SHP77 treated with DMSO at 0.1 percent for 48 hours (cell line): ENCODE measurements at places on chromosomes 16 and 17.

- no peak for DNase-seq
These were observed 54.7 kb downstream of the ZZEF1 start for GRCh38 chr17:4087911-4088693.

DNA sequence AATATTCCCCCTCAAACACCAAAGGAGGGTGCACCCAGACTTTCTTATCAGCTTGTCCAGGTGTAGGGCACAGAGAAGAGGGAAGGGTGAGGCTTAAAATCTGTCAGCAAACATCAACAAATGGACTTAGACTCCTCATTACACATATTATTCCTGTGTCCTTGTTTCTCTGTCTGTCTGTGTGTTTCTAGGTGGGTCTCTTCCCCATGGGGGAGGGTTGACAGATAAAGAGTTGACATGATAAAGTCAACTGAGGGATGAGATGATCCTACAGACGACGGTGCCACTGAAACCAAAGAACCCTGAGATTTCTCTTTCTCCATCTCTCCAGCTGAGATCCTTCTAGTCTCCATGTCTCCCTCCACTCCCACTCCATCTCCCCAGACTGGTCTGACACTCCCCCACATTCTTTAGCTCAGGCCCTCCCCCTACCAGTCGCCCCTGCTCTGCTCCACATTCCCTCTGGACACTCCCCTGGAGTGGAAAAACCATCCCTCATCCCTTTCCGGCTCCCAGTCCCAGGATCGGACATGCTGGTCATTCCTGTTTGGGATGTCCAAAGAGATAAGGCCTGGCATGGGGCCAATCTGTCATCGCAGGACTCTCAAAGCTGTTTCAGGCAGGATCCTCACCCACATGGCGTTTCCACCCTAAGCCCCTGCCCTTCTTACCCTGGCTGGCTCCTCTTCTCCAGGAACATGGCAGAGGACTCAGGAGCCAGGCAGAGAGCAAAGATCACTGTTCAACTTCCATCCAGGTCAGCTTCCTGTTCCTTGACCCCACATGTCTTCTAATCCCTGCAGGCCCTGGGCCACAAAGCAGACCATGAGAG is 2.9 kb upstream of the ITGA3 start:
- DNase-seq = no peak

- no peak for DNase-seq
These were observed 140.5 kb downstream of the SSH2 start for GRCh38 chr17:29789196-29790170.

DNA sequence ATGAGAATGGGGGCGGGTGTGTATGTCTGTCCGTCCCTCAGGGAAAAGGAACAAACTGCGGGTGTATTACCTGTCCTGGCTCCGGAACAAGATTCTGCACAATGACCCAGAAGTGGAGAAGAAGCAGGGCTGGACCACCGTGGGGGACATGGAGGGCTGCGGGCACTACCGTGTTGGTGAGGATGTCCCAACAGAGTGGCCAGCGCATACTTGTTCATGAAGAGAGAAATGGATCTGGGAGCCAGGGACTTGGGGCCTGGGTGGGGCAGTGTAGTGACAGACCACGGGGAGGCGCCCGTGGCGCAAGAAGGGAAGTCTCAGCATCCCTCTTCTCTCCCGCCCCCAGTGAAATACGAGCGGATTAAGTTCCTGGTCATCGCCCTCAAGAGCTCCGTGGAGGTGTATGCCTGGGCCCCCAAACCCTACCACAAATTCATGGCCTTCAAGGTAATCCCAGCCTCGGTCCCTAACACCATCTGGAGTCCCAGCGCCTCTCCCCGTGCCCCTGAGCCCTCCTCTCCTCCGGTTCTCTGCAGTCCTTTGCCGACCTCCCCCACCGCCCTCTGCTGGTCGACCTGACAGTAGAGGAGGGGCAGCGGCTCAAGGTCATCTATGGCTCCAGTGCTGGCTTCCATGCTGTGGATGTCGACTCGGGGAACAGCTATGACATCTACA is 3.5 kb upstream of the C17orf107 start:
- no peak for DNase-seq

GRCh38 chr16:75206749-75207451 is at the start of gene CTRB2:
Gene CTRB2 (minus strand): TSS chr16:75207161. CDS start chr16:75207141, 20 bp downstream.
- DNase-seq = no peak

DNA sequence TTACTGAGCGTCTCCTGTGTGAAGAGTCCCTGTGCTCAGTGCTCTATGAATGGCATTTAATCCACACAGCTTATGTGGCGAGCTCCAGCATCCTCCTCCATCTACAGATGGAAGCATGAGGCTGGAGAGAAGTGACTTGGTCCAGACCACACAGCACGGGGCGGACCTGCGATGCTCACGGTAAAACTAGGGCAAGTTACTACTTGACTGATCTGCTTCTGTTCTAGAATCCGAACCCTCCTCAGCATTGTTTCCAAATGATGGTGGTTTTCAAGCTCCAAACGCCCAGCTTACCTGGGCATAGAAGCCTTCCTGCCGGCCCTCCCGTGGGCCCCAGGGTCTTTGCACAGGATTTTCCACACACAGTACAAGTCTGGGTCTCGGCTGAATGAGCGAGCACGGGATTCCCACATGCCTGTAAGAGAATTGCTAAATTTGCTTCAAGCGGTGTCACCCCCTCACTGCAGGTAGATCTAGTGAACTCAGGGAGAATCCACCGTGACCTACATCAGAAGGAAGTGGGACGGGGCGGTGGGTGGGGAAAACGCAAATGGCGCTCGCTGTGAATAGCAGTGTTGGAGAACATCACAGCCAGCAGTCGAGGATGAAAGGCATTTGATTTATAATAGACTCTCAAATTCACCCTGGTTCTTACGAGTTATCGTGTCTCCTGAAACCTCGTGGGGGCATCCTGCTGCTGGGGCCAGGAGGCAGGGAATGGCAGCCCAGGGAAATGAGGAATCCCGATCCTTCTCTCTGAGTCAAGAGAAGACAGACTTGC is 101.1 kb downstream of the CMIP start:
- DNase-seq = no peak

- DNase-seq = no peak
These were observed 17.5 kb downstream of the UBALD1 start for GRCh38 chr16:4597174-4597573.

- no peak for DNase-seq
These were observed 504.6 kb downstream of the HS3ST4 start for GRCh38 chr16:26196310-26196709.

DNA sequence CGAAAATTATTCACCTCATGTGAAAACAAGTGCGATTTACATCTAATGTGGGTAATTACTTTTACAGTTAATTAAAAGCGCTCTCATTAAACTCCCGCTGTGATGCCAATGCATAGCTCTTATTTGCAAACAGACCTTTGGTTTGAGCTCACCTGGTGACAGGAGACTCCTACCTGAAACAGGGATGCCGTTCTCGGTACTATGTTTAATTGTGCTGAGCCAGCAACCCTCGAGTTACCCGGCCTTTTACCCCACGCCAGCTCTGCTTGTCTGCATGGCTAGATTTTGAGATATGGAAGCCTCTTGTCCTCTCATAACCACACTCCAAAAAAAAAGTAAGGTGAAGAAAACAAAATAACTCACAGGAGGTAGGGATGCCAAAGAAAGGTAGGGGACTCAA is 690.4 kb upstream of the RBFOX1 start:
- no peak for DNase-seq

DNA sequence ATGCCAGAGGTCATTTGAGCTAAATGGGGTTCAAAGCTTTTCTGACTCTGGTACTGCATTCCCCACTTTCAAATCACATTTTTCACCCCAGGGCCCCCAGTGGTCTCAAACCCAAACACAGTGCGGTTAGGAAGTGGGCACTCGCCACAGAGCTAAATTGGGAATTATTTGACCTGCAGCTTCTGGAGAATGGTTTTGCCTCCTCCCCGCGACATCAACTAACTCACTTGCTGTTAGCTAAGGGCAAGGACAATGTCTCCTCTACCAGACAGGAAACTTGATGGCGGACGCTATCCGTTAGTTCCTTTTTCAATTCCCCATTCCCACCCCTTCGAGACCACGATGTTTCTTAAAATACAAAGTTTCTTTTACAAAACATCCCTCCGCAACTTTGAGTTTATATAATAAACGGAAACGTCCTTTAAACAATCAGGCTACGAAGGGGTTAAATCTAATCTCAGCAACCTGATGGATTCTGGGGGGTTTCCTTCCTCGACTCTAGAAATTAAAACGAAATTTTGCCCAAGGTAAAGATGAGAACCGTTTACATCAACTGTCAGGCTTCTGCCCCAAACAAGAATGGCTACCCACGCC is 500 bp upstream of the KAT7 start:
- no peak for DNase-seq

GRCh38 chr16:75244225-75244809 is 7.1 kb downstream of the BCAR1 start:
- no peak for DNase-seq

DNA sequence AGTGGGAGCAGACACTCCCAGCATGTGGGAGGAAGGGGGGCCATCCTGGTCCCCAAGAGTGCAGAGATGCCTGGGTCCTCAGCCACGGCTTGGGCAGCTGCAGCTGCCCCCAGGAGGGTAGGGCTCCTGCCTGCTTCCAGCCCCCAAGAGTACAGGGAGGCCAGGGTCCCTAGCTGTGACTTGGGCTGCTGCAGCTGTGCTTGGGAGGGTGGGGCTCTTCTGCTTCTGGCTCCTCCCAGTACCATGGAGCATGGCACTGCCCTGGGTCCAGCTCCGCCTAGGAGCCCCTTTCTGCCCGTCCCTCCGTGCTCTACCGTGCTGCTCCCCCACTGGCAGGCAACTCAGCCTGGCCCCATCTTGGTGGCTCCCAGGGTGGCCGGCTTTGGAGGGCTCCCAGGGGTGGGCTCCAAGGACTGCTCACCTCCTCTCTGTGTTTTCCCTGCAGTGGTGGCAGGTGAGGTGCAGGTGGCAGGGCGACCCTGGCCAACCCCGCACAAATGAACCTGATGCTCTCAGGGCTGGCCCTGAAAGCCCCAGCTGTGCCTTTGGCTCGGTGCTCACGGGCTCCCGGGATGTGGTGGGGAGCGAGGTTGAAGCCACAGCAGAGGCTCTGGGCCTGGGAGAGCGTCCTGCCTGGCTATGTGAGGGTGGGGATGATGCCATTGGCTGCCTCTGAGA is 18.5 kb upstream of the USP22 start:
- DNase-seq = no peak

GRCh38 chr16:2529061-2529931 is 1.9 kb downstream of the CEMP1 start:
- no peak for DNase-seq

DNA sequence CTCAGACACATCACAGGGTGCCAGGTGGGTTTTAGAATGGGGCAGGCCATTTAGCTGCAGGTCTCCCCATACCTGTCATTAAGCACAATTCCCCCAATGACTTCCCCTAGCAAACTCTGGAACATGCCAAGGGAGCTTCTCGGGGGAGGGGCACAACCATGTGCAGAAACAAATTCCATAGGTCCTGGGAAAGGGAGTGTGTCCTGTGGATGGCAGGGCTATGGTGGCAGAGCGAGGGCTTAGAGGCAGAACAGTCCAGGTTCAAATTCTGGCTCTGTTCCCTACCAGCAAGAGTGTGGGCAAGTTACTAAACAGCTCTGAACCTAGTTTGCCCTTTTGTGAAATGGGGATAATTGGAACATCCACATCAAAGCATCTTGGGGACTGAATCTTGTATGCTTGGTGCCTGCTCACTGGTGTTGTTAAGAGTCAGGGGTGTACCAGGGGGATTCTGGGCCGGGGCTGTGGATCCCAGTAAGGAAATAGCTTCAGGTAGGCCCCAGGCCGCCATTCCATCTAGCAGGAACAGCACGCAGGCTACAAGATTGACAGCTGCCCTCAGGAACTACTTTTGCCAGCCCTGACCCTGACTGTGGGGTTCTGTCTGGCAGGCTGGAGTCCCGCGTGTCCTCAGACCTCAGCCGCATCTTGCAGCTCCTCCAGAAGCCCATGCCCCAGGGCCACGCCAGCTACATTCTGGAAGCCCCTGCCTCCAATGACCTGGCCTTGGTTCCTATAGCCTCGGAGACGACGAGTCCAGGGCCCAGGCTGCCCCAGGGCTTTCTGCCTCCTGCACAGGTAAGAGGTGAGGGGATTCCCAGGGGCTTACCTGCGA is 5.6 kb upstream of the DCAF7 start:
- DNase-seq = no peak

DNA sequence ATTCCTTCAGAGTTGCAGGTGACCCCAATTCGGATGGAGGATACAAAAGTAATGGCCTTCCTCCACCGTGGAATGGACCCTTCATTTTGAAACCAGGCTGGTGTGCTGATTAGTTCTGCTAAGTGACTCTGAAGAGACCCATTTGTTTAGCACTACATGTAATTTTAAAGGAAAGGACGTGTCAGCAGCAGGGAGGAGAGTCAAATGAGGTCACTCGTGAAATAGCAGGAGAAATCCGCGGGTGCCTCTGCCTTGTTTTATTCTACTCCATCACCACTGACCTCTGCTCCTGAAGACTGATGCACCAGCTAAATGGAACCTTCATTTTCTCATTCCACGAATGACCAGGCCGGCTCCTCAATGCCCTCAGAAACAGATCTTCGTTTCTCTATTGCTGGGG is 589.2 kb downstream of the CDH11 start:
- no peak for DNase-seq

- DNase-seq = no peak
These were observed 45.2 kb upstream of the SLC5A11 start for GRCh38 chr16:24800586-24800985.

DNA sequence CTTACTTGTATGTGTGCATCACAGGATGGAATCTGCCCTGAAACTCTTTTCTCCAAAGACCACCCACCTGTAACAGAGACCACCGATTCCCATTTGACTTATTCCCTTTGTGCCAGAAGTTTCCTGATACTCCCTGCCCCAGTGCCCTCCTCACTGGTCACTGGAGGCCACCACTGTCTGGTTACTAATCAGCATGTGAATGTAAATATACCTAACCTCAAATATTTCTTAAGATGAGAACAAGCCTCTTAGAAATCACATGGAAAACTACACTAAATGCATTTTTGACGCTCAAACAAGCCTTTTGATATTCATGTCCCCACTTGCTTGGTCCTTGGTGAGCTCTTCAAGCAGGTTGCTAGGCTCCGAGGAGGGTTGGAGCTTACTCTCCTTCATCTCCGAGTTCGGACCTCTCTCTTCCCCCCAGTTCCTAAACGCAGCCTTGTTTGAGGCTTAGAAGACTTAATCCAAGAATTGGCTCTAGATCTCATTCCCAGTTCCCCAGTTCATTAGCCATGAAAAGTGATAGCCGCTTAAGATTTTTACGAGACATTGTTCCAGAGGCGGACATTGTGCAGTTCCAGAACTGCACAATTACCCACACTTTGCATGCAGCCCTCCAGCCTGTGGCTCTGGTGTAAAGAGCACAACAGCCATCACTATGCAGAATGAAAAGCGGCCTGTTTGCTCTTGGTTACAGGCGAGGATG is 579.2 kb upstream of the PSMD7 start:
- no peak for DNase-seq
